ENCODE measurements at places on chromosomes 16 and 17.

- DNase-seq: no peak
Observed at GRCh38 chr17:29573558-29573869, 5.0 kb downstream of the TP53I13 start.

DNA sequence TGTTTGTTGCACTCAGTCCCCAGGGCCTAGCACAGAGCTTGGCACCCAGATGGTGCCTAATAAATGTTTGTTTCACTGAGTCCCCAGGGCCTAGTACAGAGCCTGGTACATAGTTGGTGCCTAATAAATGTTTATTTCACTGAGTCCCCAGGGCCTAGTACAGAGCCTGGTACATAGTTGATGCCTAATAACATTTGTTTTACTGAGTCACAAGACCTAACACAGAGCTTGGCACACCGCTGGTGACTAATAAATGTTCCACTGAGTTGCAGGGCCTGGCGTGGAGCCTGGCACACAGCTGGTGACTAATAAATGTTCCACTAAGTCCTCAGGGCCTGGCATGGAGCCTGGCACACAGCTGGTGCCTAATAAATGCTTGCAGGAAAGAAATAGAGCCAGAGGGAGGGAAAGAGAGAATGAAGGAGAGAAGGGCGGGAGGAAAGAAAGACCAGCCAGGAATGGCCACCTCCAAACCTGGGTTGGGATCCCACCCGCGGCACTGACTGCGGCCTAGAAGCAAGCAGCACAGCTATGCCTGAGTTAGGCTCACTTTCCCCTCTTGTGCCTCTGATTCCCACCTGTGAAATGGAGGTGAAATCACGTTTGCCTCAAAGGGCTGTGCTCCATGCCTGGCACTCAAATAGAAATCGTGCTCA, 7.5 kb downstream of the SLC5A11 start:
- no peak for DNase-seq

- no peak for DNase-seq
Observed at GRCh38 chr17:81239714-81240555, 817 bp downstream of the NDUFAF8 start.

DNA sequence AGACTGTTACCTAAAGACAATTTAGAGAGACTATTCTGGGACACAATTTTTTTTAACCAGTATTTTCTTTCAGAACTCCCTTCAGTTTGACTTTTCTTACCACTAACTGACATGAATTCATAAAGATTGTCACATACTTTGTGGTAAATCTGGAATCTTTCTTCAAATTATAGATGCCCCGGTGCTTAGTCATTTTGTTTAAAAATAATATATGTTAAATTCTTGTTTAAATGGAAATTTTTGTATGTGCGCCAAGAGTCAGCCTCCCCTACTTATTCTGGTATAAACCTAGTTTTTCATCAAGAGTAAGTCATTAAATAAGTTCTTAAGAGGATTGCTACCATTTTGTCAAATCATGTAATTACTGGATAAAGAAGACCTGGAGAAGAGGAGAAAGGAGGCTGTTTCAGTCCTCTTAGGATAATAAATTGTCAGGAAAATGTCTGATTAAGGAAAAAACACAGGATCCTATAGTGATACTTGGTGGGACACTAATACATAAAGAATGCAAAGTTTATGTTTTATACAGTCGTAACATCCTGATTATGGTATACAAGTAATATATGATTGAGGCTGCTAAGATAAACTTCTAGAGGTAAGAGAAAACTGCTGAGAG, 424.4 kb downstream of the PMP22 start:
- DNase-seq: no peak

DNA sequence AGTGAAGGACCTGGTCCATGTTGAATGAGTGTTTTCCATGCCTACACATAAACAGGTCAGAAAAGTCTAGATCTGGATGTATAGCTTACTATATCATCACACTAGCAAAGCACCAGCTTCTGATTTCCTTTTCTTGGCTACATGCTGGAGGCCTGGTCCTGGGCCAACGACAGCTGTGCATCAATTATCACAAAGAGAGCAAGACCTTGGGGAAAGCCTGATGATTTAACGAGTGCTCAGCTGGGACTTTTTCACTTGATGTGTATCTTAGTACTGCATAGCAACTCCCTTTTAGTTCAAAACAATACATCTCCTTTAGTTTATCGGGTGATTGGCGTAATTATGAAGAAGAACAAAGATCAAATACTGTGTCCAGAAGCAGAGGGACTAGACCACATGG, 358.2 kb downstream of the KIF2B start:
- no peak for DNase-seq

DNA sequence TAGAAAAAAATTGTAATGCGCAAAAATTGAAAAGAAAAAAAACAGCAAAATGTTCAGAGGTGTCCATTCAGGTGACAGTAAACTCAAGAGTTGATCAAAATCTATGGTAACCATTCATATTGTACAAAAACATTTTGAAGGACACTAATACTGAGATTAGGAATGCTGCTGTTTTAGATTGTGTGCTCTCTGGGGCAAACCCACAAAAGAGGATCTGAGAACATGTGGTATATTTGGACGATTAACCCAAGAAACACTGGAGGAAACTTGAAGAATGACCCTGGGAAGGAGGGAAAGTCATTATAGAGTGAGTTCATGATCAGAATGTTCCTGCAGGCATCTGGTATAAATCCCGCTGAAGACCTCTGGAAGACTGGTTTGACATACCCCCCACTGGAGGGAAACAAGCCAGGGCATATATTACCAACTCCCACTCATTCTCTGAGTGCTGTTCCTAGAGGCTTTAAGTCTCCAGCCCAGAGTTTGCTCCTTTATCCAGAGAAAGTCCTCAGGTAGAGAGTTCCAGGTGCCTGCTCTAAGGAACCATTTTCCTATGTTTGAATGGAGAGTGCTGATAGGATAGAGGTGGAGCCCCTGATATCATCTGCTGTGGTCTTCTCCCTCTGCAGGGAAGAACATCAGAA, 1.2 kb downstream of the KRTAP4-2 start:
- no peak for DNase-seq

DNA sequence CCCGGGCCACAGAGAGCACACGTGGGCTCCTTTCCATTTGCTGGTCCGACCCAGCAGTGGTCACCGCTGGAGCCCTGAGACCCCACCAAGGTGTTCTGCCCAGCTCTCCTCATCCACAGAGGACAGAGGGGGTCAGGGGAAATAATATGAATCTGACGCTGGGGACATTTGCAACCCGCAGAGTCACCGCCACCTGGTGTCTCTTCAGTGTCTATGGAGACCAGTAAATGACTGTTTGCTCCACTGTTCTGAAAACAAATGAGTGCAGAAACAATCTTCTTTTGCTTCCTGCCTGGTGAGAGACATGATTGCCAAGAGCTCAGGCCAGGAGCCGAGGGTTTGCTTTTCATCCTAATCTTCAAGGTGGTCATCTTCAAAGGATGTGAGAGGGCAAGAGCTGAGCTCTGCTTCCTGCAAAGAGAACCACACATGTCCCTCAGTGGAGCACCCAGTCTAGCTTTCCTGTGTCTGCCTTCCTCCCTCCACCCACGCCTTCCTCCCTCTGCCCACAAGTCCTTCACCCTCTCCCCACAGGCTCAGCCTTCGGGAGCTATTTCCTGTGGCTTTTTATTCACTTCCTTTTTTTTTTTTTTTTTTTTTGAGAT, 14.7 kb upstream of the KLHDC4 start:
- DNase-seq: peak; percentile 48

- no peak for DNase-seq
Observed at GRCh38 chr17:1645207-1646171, at the start of gene SCARF1. Gene SCARF1, minus strand, starts transcription at chr17:1645732. Its CDS starts 35 bp downstream, at chr17:1645697.

- DNase-seq: no peak
Observed at GRCh38 chr16:81136390-81137335, 40.5 kb upstream of the GCSH start.

DNA sequence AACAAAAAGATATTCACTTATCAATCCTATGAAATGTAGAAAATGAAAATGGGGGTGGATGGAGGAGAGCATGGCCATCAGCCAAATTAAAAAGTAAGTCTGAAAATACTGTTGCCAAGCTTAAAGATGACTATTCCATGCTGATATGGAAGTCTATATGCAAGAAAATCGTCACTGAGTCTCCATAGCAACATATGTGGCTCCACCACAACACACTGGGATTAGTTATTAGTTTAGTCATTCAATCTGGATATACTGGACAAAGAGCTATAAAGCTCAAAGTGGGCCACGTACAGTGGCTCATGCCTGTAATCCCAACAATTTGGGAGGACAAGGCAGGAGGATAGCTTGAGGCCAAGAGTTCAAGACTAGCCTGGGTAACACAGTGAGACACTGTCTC, 24.7 kb upstream of the PSMD7 start:
- DNase-seq: no peak

Data from NCI-H2081 (cell line).